Stimulated activated CD8-positive, alpha-beta memory T cell treated with anti-CD3 and anti-CD28 coated beads, Interleukin-15, amount 100 ng/mL, for 24 hours (primary cell): ENCODE measurements at places on chromosomes 7 and 10.

DNA sequence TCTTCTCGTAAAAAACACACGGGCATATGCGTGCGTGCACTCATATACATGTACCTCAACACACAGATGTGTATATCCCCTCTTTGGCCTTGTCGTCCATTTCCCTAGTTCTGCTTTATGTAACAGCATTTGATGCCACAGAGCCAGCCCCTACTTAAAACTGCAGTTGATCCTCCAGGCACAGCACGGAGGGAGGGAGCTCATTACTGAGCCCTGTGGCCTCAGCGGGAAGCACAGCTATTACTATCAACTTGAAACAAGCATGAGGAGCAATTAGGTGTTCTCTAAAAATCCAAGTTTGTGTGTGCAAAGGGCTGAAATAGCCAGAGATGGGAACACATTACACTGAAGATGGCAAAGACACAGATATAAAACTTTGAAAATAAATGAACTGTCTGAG is 580.9 kb downstream of the GLRX3 start:
- no peak for DNase-seq

GRCh38 chr10:105969884-105970377 is 1194.6 kb downstream of the SORCS1 start:
- DNase-seq, result no peak

DNA sequence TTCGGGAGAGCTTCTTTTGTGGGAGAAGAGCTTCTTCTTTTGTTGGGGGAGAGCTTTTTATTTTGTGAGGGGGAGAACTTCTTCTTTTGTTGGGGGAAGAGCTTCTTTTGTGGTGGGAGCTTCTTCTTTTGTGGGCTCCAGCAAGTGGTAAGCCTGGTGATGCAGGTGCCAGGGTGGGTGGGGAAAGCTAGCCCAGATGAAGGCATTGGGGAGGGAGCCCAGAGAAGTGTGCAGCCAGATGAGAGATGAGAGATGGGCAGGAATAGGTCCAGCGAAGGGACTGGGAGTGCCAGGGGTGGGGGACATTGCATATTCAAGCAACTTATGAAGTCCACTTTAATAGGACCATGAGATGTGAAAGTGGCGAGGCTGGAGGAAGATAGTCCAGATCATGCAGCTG is 9.7 kb downstream of the ADRA2A start:
- DNase-seq, result no peak

GRCh38 chr10:132111121-132111731 is 45.5 kb downstream of the JAKMIP3 start:
- no peak for DNase-seq

DNA sequence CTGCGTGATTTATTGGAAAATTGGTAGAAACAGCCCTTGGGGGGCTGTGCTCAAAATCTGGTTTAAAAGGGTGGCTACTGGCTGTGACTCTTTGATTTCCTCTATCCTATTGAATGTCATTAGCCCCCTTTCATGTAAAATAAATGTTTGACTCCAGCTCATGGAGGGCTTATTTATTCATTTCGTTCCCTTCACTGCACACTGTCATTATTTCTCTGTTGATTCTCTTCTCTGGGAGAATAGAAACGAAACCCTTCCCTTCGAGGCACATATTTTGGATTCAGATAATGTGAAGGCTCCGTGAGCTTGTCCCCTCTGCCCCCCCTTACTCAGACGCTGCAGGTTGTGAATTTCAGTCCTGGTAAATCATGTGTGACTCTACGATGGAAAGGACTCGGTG is 203.9 kb upstream of the GPR26 start:
- DNase-seq, result no peak

DNA sequence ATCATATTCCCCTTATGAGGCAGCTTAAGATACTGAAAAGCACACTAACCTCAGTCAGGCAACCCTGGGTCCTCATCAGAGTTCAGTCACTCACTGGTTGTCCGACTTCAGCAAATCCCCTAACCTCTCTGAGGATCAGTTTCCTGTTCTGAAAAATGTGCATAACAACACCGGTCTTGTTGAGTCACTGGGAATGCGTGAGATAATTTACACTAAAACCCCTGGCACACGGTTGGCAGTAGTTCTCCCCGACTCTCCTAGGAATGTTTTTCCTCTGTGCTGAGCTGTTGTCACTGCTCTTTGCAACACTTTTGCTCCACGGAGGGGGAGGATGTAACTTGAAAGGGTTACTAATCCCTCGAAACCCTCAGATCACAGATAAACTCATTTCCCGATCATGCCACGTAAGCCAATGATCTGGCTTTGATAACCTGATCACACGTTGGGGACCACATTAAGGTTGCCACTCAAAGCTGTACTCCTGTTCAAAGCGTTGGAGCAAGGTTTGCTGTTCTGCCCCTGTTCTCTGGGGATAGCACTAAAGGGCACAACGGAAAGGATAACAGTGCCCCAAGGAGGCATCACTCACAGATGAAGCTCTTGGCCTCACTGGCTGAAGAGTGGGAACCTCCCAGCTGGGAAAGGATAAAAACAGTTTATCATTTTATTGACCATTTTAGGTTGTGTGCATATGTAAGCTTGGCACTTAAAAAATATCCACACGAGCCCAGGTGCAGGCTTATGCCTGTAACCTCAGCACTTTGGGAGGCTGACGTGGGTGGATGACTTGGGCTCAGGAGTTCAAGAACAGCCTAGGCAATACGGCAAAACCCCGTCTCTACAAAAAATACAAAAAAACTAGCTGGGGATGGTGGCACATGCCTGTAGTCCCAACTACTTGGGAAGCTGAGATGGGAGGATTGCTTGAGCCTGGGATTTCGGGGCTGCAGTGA is 5.0 kb upstream of the RBM17 start:
- DNase-seq, result no peak

GRCh38 chr7:84393786-84394185 is 199.2 kb upstream of the SEMA3A start:
- no peak for DNase-seq

GRCh38 chr7:63041786-63042185 is 956.9 kb upstream of the ZNF722 start:
- no peak for DNase-seq

- DNase-seq, result no peak
Measured at GRCh38 chr10:17257466-17258321, 29.7 kb downstream of the VIM start.

- DNase-seq, result no peak
Measured at GRCh38 chr7:55265836-55266642, 99.1 kb upstream of the LANCL2 start.

GRCh38 chr10:113865901-113866300 is 11.4 kb downstream of the NHLRC2 start:
- DNase-seq, result no peak

GRCh38 chr7:131721660-131722059 is 165.2 kb upstream of the PODXL start:
- no peak for DNase-seq

DNA sequence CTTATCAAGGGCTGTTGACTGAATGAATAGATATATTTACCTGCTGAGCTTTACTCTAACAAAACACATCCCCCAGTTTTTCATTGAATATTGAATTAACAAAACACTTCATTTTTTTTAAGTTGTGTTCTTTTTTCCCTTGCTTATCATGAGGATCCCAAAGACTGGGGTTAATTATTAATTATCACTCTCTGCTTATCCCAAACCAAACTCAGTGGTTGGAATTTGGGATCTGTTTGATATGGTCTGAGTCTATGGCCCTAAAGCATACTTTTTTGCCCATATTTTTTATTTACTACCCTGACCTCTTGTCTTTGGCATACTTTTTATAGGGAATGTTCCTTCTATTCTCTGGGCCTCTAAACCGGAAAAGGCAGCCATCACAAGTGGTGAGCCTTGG is 697.1 kb upstream of the GALNT17 start:
- no peak for DNase-seq

DNA sequence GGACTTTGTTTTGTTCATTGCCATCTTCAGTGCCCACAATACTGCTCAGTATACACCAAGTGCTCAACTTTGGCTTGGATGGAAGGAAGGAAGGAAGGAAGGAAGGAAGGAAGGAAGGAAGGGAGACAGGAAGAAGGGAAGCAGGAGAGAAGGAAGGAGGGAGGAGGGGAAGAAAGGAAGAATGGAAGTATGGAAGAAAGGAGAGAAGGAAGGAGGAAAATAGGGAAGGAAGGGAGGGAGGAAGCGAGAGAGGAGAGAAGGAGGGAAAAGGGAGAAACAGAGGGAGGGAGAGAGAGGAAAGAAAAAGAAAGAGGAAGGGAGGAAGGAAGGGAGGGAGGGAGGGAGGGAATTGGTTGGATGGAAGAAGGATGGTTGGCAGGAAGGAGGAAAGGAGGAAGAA is 49.6 kb upstream of the ADO start:
- DNase-seq, result no peak

- DNase-seq, result peak; percentile 7
Measured at GRCh38 chr7:22110227-22110839, 164.6 kb upstream of the CDCA7L start.

GRCh38 chr10:88731296-88731695 is 25.2 kb downstream of the LIPK start:
- DNase-seq, result no peak

DNA sequence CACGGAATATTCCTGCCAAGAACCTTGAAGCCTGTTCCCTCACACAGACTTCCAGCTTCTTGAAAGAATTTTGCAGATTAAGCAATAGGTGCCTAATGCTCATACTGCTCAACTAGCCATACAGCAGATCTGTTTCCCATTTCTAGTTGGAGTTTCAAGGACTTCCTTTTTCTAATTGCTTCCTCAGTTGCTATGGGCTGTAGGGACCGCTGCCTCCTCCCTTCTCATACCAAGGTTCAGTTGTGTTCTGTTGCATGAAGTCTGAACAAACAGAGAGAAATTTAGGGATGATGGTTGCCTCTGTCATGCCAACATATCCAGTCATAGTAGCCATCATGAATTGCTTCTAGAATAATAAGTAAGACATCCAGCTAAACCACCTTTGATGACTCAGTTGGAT is 6.8 kb downstream of the ITGA8 start:
- DNase-seq, result no peak

DNA sequence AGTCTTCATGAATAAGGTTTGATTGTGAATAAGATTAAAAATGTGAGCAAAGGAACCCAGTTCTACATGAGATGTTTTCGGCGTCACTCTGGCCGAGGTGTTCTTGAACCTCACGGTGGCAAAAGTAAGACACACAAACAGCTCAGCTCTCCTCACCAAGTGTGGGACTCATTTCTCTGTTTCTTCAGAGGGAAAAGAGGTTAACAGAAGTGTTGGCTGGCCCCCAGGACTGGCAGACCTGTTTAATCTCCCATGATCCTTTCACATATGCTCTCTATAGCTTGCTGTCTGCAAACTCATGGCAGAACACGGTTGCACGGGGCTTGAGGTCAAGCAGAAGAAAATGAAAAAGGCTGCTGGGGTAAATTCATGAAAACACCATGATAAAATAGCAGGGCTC is 394.4 kb downstream of the CALN1 start:
- DNase-seq, result no peak

- DNase-seq, result peak; percentile 71
Measured at GRCh38 chr7:100563809-100564400, 9.8 kb downstream of the SAP25 start.

- DNase-seq, result no peak
Measured at GRCh38 chr10:102004376-102004775, 51.6 kb downstream of the ARMH3 start.

DNA sequence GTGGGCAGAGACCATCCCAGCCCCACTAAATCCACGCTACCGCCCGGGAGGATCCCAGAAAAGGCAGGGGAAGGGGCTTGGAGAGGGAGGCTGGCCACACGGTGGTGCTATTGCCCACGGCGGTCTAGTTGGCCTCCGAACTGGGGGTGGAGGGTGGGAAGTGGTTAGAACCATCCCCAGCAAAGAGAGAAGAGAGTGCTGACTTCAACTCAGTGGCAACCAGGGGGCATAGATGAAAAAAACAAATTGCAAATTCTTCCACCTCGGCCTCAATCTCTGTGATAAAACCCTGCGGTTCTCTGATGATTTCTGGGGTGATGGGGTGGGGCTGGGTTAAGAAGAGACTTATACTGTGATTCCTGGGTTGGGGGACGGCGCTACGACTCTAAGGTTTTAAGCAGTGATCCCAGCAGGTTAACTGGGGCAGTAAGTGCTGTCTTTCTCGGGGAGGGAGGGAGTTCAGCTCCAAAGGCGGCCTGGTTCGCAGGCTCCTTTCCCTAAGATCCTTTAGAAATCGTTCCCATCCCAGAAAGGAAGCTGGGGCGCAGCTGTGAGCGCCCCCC is 154.5 kb upstream of the LYZL2 start:
- peak; percentile 48 for DNase-seq

- no peak for DNase-seq
Measured at GRCh38 chr10:101380353-101381017, 26.5 kb downstream of the BTRC start.

GRCh38 chr10:49512121-49512809 is 26.7 kb downstream of the ERCC6 start:
- DNase-seq, result no peak

- no peak for DNase-seq
Measured at GRCh38 chr10:18364987-18365775, 225.0 kb downstream of the CACNB2 start.

DNA sequence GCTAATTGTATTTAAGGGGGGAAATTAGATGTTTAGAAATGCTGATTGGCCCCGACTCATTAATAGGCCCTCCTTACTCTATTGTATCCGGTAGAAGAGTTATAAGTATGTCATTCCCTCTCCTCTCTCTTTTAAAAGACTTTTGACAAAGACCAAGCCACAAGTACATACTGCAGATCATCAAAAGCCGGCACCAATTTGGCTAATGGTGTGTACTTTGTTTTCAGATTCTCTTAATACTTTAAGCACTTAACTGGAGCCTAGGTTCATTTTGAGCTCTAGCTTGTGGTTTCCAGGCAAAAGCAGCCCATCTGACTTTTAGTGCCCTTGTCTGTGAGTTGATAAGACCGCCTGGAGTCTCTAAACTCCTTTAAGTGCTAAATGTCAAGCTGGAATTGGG is 210.0 kb upstream of the LYZL1 start:
- no peak for DNase-seq

DNA sequence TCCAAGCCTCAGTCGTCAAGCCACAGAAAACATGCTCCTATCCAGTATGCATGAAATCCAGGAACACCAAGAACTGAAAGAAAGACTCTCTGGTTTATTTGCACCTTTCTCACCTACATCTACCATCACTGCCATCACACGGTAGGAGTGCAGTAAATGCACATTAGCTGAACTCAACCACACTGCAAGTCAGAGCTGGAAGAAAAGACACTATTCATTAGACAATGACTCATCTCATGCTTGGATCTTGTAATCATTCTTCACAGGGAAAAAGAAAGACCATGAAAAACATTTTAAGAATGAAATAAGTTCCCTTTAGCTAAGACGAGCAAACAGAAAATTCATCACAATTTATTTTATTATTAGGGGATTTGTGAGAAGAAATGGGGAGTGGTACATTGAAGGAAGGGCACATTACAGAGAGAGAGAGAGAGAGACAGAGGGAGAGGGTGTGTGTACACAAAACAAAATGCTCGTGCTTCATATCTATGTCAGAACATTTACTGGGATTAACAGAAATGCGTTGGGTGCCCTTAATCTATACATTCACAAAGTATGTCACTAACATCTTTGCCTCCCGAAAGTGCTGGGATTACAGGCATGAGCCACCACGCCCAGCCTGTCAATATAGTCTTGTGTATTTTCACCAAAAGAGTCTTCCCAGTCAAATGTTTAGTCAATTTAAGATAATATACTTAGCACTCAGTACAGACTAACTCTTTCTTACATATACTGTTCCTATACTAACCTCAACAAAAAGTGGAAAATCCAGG is 324.9 kb downstream of the PARD3 start:
- DNase-seq, result no peak
